Fibroblast of the aortic adventitia (primary cell): ENCODE measurements at places on chromosomes 1 and 21.

GRCh38 chr1:62318320-62318755, 896 bp downstream of the KANK4 start:
- DNase-seq: no peak

DNA sequence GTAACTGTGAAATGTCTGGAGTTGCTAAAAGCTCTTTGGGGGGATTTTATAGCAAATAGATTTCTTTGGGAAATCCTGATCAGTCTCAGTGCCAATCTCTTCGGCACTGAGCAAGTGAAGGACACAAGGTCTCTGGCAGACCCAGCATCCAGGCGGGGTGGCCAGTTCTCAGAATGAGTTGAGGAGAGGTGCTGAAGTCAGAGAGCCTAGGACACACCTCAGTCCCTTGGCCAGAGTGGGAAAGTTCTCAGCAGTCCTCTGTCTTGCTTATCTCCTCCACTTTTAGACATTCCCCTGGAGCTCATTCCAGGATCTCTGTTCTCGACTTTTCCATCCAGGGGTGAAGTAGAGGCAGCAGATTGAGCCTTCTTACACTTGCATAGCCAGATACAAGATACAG, 6.7 kb downstream of the HLX start:
- no peak for DNase-seq

- no peak for DNase-seq
Measured at GRCh38 chr1:224720216-224720615, 104.1 kb downstream of the CNIH3 start.

DNA sequence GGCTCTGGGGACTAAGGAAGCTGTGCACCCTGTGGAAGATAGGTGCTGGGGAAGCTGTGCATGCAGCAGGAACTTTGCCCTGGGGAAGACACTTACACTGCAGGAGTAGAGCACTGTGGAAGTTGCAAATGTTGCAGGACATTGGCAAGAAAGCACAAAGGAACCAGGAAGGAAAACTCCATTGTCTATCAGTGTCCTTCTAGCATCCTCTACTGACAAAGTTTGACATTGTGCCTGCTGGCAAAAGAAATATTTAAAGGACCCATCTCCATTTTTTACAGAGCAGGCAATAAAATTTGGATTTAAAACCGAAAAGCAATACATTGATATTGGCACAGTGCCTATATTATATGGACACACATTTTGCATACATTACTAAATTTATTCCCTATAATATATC, 394.1 kb downstream of the PBX1 start:
- DNase-seq: no peak

DNA sequence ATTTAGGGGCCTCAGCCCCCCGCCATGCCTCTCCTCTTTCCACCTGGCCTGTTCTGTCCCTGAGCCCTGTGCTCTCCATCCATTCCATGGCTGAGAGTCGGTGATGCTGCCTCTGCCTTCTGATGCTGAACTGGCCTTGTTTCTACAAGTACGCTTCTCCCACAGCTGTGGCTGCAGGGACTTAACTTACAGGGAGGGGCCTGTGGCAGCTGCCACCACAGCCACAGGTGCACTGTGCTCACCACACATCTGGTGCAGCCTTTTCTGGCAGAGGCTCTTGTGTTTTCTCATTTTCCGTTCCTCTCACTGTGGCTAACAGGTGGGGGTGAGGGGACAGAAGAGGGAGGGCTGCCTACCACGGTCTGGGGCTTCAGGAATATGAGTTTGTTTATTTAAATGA, 4.2 kb downstream of the FMO1 start:
- DNase-seq: no peak

DNA sequence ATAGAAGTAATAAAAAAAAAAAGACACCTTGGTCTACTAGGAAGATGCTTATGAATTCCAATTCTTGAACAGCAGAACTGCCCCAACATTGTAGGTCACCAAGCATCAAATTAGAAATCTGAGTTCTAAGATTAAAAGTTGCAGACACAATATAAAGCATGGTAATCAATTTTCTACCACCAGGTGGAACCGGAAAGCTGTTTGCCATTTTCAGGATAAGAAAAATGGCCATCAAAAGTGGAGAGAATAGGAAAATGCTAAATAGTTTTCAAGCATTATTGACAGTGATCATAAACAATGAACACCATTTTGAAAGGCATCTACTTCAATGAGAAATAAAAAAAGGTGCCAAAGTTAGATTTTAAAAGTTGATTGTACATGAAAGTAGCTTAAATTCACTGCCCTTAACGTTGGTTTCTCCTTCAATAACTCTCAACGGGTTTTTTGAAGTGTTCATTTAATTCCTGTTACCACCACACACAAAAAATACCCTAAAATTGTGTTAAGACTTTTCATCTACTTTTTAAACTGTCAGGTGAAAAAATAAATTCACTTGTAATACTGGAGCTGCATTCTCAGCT, 252.9 kb downstream of the KCNT2 start:
- peak; percentile 69 for DNase-seq

DNA sequence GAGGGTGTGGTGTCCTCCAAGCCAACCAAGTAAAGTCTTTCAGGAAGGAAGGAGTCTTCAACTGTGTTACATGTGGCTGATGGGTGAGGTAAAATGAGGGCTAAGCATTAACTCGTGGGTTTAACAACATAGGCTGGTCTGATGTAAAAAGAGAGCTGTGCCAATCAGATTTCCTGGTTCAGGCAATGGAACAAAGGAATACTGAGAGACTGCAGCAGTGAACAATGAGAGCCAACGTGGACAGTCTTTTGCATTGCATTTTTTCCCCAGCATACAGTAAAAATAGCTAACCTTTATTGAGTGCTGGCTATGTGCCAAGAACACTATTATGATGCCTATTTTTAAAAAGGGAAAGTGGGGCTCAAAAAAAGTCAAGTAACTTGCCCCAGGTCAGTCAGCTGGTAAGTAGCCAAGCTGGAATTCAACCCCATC, 31.1 kb downstream of the DLGAP3 start:
- peak; percentile 42 for DNase-seq

DNA sequence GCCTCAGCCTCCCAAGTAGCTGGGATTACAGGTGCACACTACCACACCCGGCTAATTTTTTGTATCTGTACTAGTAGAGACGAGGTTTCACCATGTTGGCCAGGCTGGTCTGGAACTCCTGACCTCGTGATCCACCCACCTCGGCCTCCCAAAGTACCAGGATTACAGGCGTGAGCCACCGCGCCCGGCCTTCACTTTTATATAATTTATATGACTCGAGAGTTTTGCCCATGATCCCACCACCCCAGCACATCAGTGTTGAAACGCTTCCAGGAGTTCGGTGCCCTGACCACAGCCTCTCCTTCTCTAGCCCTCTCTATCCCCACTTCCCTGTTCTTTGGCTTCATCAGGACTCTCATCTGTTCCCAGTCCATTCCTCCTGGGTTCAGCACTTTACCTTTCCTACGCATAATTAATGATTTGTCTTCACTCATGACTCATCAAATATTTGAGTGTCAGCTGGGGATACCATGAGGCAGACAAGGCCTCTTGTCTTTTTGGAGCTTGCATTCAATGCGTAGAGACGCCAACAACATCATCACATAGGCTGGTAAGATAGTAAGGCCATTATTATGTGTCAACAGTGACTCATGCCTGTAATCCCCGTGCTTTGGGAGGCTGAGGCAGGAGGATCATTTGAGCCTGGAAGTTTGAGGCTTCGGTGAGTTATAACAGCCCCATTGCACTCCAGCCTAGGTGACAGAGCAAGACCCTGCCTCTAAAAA, 1.4 kb downstream of the PMF1 start:
- DNase-seq: peak; percentile 32

DNA sequence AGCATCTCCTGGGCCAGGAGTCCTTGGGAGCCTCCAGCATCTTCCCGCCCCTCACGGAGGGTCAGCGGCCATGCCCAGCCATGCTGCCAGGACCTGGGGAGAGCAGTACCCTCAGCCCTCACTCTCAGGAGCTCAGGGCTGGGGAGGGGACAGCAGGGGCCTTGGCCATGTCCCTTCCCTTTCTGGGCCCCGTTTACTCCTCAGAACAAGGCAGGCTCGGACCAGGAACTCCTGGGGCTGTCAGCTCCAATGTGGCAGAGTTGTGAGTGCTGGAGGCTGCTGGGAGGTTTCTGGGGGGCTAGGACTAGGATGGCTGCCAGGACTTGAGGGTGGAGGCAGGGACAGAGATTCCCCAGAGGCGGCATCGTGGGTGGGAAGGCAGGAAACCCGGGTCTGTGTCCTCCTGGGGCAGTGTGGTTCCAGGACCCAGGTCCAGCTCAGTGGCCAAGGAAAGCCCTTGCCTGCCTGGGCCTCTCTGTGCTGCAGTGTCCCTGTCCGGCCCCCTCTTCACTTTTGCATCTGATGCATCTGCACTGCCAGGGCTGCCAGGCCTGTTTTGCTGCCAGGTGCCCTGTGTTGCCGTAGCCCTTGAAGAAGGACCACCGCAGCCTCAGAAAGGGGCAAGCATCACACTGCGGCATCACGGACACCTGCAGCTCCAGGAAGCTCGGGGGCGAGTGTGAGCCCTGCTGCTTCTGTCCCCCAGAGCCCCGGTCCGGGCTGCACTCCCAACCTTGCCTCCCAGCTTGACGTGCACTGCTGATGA, 223.9 kb downstream of the CAMTA1 start:
- DNase-seq: no peak

- no peak for DNase-seq
Measured at GRCh38 chr1:5717031-5717682, 275.1 kb downstream of the NPHP4 start.

DNA sequence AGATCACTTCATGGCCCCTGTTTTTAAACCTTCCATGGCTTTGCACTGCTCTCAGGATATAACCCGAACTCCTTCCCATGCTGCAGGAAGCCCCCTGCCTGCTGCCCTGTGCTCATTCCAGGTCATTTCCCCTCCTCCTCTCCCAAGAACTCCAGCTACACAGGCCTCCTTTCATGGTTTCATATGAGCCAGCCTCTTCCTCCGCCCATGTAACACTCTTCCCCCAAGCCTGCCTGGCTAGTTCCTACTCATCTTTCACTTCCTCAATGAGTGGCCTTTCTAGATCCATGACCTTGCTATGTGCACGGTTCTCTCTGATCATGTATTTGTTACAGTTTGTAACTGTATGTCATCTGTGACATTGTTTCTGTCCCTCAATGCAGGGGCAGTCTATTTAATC, 3.1 kb upstream of the NCF2 start:
- no peak for DNase-seq

DNA sequence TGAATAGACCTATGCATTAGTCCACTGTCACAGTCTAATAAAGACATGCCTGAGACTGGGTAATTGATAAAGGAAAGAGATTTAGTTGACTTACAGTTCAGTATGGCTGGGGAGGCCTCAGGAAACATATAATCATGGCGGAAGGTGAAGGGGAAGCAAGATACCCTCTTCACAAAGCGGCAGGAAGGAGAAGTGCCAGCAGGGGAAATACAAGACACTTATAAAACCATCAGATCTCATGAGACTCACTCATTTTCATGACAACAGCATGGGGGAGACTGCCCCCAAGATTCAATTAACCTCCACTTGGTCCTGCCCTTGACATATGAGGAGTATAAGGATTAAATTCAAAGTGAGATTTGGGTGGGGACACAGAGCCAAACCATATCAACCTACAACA, 59.4 kb downstream of the CAPN9 start:
- no peak for DNase-seq
